ENCODE measurements at places on chromosomes 6 and 20.

DNA sequence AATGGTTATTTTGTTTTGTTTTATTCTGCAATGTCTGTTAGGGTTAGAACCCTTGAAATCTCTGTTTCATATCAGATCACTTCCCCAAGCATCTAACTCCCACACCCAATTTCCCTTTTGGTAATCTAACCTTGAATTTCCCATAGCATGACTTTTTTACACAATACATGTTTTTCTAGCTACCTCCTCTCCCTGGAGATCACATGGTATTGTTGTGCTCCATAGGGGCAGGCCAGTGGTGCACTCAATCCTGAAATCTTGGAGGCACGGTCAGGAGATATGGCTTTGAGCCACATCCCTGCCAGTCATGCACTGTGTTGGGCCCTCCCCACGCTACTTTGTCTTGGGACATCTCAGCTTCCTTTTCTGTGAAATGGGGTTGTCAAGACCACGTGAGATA is 36.7 kb upstream of the NNAT start:
- DNase-seq: no peak

DNA sequence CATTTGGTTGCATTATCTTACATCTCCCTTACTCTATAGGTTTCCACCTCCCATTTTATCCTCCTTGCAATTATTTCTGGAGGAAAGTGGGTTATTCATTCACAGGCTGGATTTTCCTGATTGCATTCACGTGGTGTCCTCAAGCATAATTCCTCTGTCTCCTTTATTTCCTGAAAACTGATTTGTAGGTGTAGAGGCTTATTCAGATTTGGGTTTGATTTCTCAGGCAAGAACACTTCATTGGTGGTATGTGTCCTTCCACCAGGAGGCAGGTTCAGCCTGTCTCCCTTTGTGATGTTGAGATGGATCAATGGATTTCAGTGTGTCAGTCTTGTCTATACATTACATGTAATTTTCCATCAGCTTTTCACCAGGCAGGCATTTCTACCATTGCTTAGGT is 17.3 kb downstream of the DNPH1 start:
- DNase-seq: no peak

GRCh38 chr6:62150048-62150663 is 135.9 kb downstream of the KHDRBS2 start:
- no peak for DNase-seq

- DNase-seq: no peak
These were observed 164.4 kb upstream of the TAB2 start for GRCh38 chr6:149153100-149153499.

- no peak for DNase-seq
These were observed 10.5 kb downstream of the DNAH8 start for GRCh38 chr6:38725414-38726183.

GRCh38 chr6:36217188-36217587 is 20.6 kb downstream of the BRPF3 start:
- DNase-seq: no peak

DNA sequence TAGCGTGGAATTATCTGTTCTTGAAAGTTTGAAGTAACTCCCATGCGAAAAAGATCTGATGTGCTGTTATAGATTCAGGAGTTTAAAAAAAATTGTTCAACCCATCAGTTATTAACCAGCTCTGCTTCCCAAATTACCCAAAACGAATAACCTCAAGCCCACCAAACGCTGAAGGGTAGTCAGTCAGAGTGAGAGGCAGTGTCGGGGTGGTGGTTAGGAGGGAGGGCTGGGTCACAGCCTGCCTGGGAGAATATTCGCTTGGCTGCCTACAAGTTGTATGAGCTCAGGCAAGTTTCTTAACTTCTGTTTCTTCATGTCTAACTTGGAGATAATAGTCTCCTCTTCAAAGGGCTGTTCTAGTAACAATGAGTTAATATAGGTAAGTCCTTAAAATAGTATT is 114.6 kb downstream of the JPH2 start:
- no peak for DNase-seq

DNA sequence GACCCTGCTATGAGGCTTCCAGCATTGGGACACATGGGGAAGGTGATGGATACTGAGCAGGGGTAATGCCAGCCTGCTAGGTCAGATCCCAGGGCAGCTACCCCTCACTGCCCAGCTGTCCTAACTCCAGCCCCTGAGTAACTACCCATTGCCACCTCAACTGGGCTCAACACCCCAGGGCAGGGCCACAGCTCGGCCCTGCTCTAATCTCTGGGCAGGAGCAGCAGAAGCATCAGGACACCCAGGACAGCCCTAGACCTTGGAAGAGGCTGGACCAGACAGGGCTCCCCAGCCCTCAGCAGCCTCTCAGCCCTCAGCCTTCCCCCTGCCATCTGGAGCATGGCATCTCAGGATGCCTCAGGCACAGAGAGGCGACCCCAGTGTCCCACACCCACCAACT is 67.4 kb upstream of the TOP1 start:
- no peak for DNase-seq

DNA sequence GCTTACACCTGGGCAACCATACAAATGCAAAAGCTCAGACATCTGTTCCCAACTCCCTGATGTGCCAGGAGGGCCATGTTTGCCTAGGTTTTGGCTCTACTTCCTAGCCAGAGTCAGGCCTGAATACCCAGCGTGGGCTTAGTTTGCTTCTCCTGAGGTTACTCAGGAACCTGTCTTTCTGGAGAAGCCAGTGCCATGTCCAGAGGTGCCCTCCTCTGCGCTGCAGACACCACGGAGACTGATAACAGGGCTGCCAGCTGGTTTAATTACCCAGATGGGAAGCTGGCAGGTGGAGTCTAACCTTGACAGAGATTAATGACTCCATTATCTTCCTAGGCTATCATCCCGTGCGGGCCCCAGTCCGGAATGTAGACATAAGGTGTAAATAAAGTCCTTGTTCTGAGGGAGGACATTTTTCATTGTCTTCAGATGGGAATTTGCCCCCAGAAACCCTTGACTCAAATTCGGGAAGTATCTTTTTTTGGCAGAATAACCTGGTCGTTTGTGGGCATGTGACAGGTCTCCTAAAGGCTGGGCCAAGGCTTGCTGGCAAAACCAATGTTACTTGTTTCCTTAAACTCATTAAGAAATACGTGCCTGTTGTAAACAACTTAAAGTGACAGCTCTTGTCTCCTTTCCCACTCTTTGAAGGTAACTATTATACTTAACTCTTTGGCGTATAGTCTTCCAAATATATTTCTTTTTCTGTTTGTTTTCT is 29.2 kb upstream of the ZNFX1 start:
- DNase-seq: no peak

DNA sequence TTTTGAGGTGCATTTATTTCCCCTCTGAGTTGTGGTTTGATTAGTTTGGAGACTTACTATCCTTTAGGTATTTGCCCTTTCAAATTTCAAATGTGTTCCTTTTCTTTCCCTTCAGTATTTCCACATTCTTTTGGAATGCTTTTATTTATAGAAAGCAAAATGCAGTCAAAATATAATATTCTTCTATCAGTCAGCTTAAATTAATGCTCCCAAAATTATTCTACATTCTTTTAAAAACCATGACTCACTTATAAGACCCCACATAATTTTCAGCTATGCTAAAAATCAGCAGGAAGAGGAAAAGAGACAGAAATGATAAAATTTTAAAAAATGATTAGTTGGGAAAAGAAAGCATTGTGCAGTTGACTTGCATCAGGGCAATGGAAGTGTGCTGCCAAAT is 180.0 kb upstream of the SMLR1 start:
- no peak for DNase-seq
